Lung microvascular endothelial cell (primary cell): ENCODE measurements at places on chromosomes 3 and 15.

GRCh38 chr3:42377681-42378080 is 32.7 kb downstream of the LYZL4 start:
- no peak for DNase-seq

- no peak for DNase-seq
These were observed 23.9 kb upstream of the TXNRD3 start for GRCh38 chr3:126678693-126679317.

DNA sequence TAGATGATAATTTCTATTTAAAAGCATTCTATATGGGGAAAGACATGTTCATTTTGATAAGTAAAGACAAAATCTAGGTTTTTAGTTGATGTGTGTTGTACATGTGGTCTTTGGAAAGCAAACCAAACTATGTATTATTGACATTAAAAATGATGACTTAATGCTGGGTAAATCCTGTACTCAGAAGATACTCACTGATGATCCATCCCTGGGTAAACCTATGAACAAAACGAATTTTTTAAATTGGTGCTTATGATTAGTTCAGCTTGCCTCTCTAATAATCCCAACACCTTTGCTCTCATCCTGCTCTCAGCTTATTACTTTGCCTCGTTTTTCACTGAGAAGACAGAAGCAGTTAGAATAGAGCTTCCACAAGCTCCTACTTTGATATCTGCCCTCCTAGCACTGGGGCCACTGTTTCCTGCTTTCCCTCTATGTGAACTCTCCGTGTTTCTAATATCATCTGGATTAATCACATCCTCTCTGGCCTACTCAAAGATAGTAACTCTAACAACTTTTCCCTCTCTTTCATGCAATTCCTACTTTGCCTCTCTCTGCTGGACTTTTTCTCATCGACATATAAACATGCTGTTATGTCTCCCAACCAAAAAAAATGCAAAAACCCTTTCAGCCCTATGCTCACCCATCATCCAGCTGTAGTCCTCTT is 29.3 kb downstream of the RARRES1 start:
- peak; percentile 80 for DNase-seq

GRCh38 chr3:141952611-141953010 is 76.2 kb downstream of the ATP1B3 start:
- no peak for DNase-seq

- peak; percentile 93 for DNase-seq
These were observed 3.2 kb downstream of the ZXDC start for GRCh38 chr3:126472277-126473006.

- no peak for DNase-seq
These were observed 24.4 kb downstream of the PTPN23 start for GRCh38 chr3:47404955-47405790.

DNA sequence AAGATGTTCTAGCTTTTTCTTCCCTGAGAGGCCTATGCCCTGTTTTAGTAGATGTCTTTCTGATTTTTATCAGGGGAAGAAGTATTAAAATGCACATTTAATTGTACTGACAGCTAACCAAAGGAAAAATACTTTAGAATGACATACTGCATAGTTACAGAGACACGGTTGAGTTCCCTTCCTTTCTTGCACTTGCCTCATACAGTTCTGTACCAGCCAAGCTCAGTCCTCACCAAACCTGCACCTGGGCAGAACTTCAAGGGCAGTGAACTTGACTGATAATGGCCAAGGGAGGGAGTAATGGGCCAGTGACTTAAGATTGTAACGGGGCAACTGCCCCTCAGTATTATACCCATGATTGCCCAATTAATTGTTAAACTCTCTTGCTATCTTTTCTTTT is 34.1 kb upstream of the RASGRP1 start:
- no peak for DNase-seq
